GM12865 (cell line): ENCODE measurements at places on chromosomes 2 and 18.

GRCh38 chr2:141438536-141438935 lies 692.3 kb downstream of the LRP1B start:
- DNase-seq, result no peak

GRCh38 chr2:47525167-47525566 lies 122.2 kb downstream of the MSH2 start:
- no peak for DNase-seq

- DNase-seq, result peak; percentile 45
These were observed 3.5 kb downstream of the CDK5R2 start for GRCh38 chr2:218962859-218963492.

- DNase-seq, result no peak
These were observed 48.5 kb upstream of the DOCK10 start for GRCh38 chr2:225090746-225091145.

- DNase-seq, result no peak
These were observed 35.5 kb upstream of the PTH2R start for GRCh38 chr2:208370881-208371633.

- no peak for DNase-seq
These were observed 75.0 kb upstream of the GATA6 start for GRCh38 chr18:22094358-22094734.

- DNase-seq, result peak; percentile 29
These were observed 36.6 kb downstream of the DARS1 start for GRCh38 chr2:135948642-135949355.

DNA sequence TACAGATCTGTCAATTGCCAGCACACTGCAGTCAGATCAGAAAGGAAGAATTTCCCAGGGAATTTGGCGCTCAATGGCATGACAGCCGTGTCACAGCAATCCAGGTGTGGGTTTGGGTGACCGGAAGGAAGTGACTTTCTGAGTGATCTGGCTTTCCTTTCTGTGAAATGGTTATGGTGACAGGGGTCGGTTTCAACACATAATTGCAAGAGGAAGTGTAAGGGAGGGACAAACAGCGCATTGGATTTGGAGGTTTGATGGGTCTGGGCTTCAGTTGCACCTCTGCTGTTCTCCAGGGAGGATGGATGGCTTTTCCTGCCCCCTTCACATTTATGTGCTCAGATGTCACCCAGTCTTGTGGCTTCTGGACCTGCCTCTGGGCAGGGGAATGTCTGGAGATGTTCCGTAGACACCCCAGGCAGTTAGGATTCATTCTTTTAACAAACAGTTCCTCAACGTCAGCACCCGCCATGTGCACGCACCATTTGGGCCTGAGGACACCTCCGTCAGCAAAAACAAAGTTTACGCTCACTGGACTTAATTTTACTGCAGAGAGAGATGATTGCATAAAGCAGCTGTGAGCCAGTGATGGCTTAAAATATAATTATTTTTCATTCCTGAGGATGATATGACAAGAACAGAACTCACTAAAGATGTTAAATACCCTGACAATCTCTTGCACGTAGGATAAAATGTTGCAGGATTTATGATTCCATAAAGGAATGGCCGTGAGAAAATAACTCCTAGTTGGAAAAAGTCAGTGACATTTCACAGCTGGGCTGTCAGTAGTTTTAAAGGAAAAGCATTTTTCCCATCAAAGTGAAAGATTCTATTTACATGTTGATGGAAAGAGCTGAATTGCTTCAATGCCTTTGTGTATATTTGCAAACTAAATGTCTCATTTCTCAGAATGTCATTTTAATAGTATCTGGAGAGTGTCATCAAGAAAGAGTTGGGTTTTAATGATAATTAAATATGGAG lies 36.9 kb downstream of the MBP start:
- DNase-seq, result no peak

DNA sequence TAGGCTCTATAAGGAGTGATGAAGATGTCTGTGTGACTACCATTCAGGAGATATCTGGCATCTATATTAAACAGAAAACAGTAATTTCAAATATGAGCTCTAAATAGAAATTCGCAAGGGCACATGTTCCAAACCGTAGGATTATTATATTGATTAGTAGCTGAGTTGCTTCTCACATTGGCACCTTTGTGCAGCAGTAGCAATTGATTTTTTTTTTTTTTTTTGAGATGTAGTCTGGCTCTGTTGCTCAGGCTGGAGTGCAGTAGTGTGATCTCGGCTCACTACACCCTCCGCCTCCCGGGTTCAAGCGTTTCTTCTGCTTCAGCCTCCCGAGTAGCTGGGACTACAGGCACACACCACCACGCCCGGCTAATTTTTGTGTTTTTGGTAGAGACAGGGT lies 12.4 kb downstream of the BIRC6 start:
- no peak for DNase-seq

DNA sequence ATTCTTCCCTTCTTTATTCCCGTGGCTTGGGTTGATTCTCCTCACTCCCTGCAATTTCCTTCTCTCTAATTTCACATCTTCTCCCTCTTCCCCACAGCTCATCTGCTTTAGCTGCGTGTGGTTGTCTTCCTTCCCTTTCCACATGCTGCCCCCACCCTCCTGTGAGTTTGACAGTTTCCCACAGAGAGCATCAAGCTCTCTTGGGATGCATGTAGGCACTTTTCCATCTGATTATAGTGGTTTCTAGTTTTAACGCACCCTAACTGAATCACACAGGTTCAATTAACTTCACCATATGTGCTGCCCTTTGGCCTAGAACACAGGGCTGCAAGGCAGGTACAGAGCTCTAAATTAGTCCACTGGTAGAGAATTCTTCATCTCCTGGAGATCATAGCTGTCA lies 110.5 kb downstream of the TACR1 start:
- no peak for DNase-seq
